D341Med (cell line): ENCODE measurements at places on chromosomes 1 and 21.

GRCh38 chr1:119771016-119771415, 2.3 kb upstream of the HMGCS2 start:
- no peak for DNase-seq

GRCh38 chr1:94955767-94956632, 29.1 kb upstream of the CNN3 start:
- DNase-seq: no peak

DNA sequence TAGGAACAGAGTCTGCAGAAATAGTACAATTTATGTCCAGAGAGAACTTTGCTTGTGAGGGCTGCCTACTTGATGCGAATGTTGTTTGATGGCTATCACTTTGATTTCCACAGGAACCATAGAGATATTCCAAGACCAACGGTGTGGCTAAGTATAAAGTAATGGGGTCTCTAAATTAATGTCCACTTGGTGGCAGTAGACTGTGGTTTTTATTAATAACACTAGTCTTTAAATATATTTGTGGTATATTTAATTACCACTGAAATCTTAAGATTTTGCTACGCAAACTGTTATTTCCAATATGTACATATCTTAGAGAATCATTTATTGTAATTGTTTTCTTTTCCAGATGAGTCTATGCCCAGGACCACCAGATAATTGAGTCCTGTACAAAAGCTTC, 647.9 kb downstream of the PLA2G4A start:
- peak; percentile 41 for DNase-seq

- DNase-seq: no peak
Observed at GRCh38 chr1:109573785-109574184, 25.4 kb downstream of the GNAI3 start.

- no peak for DNase-seq
Observed at GRCh38 chr1:25531082-25531461, 12.3 kb upstream of the LDLRAP1 start.

- peak; percentile 17 for DNase-seq
Observed at GRCh38 chr1:67429011-67429527, 1.1 kb downstream of the SERBP1 start.

DNA sequence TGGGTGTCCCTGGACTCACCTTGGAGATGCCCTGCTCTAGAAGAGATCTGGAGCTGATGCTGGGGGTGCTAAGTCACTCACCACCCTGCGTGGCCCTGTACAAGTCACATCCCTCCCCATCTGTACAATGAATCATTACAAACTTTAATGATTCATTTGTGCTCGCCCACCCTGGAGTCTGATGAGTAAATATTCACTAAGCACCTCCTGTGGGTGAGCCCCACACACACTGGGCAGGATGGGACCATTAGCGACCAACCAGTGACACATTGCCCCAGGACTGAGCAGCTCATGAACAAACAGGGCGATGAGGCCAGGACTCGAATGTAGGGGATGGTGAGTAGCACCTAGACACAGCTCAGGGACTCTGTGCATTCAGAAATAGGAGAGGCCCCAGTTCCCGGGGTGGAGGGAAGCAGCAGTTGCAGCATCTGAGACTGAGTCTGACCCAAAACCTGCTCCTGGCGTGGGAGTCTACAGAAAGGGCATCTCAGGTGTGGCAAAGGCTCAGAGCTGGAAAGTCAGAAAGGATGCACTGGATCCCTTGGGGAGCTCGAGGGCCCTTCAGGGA, 18.1 kb upstream of the PDZK1IP1 start:
- no peak for DNase-seq

DNA sequence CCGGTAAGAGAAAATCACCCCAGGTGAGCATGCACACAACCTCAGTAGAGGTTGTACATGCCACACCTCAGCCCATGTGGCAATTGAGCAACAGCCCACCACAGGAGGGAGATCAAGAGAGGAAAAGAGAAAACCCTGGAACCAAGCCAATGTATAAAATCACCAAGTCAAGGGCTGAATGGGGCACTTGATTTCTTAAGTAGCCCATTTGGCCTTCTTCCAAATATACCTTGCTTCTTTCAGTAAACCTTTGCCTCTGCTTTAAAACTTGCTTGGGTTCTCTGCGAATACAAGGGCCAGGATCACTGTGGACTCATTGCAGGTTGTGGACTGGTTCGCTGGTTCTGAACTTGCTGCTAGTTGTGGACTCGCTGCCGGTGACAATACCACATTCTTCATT, 1814.0 kb downstream of the PLA2G4A start:
- DNase-seq: no peak

DNA sequence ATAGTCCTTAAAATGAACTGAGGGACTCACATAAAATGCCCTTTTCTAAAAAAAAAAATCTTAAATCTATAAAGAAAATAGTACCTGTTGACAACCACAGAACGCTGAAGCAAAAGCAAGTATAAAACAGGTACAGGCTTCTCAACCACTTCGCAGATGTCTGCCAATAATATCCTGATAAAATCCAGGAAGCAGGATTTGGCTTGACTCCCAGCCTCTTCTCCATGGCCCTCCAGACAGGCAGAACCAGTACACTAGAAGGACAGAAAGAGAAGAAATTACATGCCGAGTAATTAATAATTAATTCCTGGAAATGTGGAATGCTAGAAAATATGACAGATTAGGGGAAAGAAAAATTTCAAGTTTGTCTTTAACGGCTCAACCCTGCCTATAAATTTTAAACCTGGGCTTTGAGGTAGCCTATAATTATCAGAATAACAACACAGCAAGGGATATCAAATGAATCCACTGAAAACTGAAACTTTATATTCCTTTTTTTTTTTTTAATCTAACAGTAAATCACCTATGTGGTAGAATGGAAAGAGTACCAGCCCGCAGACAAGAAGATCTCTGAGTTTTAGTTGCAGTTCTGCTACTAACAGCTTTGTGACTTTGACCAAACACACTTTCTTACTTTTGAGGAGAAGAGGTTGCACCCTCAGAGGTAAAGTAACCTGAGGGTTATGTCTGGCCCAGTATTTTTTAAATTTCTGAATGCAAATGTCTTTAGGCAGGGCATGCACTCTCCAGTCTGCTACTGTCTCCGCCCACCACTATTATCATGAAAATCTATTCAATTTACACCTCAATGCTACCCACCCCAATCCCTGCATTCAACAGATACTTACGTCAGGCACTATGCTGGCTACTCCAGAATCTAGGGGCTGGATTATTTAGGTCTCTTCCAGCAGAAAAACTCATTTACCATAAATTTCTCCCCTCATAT, 2.7 kb downstream of the KIAA0319L start:
- no peak for DNase-seq

DNA sequence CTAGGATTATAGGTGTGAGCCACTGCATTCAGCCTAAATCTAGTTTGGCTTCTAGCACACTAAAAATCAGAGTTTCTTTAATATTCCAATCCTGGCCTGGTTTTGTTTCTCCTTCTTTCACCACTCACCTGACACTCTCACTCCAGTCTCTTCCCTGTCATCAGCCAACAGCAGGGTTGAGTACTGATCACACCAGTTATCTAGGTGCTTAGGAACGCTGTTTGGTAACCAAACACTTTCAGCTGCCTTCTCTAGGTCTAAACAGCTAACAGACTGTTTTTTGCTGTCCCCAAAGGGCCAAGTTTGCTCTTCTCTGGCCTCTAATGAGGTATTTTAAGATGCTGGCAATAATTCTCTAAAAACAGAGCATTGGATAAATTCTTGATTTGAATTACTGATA, 17.7 kb upstream of the FRRS1 start:
- no peak for DNase-seq

DNA sequence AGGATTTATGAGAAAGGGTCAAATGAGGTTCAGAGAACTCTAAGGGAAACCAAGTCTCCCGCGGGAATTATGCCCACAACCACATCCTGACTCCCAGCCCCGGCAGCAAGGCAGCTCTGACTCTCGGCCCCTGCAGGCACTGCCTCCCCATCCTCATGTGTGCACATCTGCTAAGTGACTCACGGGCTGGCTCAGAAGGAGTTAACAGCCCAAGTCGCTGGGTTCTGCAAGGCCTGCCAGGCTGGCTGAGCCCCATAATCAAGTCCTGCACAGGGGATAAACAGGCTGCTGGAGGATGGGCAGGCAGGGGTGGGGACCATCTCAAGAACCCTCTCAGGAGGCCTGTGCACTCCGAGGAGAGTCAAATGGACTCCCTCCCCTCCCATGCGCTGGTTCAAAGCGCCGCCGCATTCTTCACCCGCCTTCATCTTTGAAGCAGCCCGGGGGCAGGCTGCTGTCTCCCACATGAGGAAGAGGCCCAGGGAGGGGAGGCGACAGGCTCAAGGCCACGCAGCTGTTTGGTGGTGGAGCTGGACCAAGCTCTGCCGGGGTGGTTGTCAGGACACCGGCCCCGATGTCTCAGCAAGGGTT, 344.3 kb downstream of the MATN1 start:
- no peak for DNase-seq

GRCh38 chr1:30764939-30765555, 7.5 kb upstream of the LAPTM5 start:
- no peak for DNase-seq

- DNase-seq: no peak
Observed at GRCh38 chr1:80633947-80634706, 1166.6 kb upstream of the ADGRL2 start.

- DNase-seq: peak; percentile 3
Observed at GRCh38 chr1:7418442-7419080, 352.5 kb upstream of the VAMP3 start.

DNA sequence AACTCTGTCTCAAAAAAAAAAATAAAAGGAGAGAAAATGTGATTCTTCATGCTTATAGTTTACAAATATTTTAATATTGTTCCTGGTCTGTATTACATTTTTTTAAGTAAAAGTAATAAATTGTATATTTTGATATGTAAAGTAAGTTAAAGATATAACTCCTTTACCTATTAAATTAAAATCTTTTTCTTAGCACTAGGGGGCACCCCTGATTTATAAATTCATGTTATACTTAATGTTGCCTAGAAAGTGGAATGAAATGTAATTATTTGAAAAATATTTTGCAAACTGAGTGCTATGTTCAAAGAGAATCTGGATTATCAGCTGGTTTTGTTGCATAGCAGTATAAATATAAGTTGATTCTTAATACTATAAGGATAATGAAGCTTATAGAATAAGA, 49.2 kb downstream of the RALGPS2 start:
- no peak for DNase-seq

- DNase-seq: no peak
Observed at GRCh38 chr1:55259911-55260609, 44.9 kb upstream of the USP24 start.

DNA sequence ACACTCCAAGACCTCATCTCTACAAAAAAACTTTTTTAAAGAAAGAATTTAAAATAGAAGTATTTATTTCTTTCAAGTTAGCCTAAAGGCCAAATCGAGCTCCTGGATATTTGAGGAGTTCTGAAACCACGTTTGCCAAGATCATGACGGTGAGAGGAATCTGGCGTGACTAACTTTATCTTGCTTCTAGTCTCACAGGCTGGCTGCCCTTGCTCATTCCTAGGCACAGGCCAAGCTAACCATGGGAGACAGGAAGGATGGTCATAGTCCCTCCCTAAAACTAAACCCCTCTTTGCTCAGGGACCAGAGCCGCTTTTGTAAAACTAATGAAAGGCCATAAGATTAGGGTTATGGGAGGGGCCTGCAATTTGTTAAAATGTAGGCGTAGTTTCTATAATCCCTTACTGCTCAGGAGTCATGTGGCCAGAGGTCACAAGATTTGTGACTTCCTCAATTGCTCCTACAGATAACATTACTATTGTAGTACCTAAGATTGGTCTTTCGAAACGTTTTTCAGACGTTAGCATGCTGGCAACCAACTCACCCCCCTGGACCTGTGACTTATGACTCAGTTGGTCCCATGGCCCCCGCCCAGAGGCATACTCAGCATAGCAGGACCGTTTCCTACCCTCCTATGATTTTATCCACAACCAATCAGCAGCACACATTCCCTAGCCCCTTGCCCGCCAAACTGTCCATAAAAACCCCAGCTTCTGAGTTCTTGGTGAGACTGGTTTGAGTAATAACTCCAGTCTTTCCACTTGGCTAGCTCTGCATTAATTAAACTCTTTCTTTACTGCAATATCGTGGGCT, 425.0 kb downstream of the SMYD3 start:
- DNase-seq: no peak

GRCh38 chr21:41801321-41802197, 34.7 kb upstream of the RIPK4 start:
- DNase-seq: no peak

GRCh38 chr21:26447932-26448475, 125.1 kb downstream of the CYYR1 start:
- no peak for DNase-seq

DNA sequence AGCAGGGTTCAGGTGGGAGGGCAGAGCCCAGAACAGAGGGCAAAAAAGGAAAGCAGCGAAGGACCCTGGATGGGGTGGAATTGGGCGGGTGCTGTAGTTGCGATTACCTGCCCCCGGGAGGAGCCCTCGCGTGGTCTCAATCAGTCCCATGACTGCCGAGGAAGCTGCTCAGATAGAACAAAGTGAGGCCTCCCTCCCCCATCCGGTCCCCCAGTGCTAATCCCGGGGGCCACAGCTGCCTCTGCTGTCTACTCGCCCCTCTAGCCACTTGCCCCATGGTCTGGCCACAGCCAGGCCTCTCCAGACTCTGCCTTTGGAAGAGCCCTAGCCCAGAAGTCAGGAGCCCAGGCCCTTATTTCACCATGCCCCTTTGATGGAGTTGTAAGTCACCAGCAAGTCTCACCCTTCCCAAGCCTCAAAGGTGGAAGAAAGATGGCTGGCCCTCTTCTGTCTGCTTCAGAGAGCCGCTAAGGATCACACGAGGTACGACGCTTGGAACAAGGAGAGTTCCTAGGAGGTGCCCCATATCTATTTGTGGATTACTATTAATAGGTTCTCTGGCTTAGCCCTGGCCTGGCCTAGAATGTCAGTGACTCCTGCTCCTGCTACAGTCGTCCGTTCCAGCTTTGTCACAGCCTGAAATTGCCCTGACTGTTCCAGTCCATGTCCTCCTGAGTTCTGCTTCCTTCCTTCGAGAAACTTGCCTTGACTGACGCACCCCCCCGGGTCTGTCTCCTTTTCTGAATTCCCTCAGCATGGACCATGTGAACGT, 16.4 kb downstream of the ECHDC2 start:
- DNase-seq: peak; percentile 87

DNA sequence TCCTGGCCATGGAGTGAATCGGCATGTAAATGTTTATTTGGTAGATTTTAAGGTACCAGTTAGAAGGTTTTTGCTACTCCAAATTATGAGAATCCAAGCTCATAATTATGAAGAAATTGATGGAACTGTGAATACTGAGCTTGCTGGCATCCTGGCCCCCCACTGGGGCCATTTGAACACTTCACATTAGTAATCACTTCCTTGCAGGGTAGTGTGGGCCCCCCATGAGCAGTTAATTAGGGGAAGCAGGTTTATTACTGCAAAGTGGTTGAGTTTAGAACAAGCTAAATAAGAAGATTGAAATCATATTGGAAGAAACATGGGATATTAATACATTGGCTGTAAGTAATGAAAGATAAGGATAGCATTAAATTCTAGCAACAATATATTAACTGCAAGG, 86.7 kb downstream of the S1PR1 start:
- DNase-seq: no peak

GRCh38 chr1:56444960-56445646, 134.3 kb downstream of the PLPP3 start:
- DNase-seq: no peak
